Globus pallidus (tissue), 1 donor: ENCODE measurements at places on chromosomes 13 and 19.

- no peak for DNase-seq
These were observed 1348.6 kb upstream of the SLC10A2 start for GRCh38 chr13:104414771-104415170.

- no peak for DNase-seq
These were observed 1.5 kb downstream of the ENOX1 start for GRCh38 chr13:43785261-43785649.

DNA sequence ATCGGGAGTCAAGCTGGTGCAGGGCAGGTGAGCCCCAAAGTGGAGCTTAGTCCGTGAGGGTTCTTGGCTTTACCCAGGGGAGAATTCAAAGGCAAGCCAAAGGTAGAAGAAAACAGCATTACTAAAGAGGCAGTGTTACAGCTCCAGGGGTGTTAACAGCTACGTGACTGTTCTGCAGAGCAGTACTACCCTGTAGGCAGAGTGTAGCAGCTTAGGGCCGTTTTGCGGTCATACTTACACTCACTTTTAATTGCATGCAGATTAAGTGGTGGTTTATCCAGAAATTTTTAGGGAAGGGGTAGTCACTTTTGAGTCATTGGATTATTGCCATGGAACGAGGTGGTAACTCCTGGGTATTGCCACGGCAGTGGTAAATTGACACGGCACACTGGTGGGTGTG lies 482.2 kb downstream of the SLITRK5 start:
- no peak for DNase-seq

GRCh38 chr13:45205124-45205523 lies 4.3 kb upstream of the KCTD4 start:
- no peak for DNase-seq
